ENCODE measurements at places on chromosomes 11 and 22.

GRCh38 chr11:124897674-124898262 lies at the start of gene ROBO4:
ROBO4 (minus strand) TSS chr11:124897865; CDS start chr11:124897795, 70 bp downstream.
- no peak for DNase-seq

DNA sequence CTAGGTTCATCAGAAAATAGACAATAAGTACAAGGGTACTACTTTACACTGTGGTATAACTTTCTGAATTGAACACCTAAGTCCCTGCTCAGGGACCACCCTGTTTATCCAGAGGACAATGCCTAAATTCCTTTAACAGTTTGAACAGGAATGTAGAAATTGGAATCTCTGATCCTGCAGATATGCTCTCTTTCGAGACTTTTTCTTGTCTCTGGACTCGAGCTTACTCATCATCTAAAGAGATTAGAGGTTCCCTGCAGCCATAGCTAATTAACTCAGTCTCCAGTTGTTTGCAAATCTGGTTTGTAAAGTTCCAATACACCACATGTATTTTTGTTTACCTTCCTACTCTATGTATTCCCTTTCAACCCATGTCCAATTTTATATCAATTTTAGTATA lies 1.0 kb downstream of the HOATZ start:
- DNase-seq = no peak

- DNase-seq = no peak
Measured at GRCh38 chr11:79160791-79161403, 279.9 kb downstream of the TENM4 start.

- DNase-seq = no peak
Measured at GRCh38 chr22:39530692-39531331, 1.7 kb downstream of the RPS19BP1 start.

GRCh38 chr11:61697078-61697502 lies 16.9 kb downstream of the DAGLA start:
- no peak for DNase-seq

- DNase-seq = peak; percentile 71
Measured at GRCh38 chr11:5550440-5551095, 2.2 kb upstream of the OR52H1 start.

- no peak for DNase-seq
Measured at GRCh38 chr11:15112131-15112541, 2.6 kb upstream of the INSC start.

DNA sequence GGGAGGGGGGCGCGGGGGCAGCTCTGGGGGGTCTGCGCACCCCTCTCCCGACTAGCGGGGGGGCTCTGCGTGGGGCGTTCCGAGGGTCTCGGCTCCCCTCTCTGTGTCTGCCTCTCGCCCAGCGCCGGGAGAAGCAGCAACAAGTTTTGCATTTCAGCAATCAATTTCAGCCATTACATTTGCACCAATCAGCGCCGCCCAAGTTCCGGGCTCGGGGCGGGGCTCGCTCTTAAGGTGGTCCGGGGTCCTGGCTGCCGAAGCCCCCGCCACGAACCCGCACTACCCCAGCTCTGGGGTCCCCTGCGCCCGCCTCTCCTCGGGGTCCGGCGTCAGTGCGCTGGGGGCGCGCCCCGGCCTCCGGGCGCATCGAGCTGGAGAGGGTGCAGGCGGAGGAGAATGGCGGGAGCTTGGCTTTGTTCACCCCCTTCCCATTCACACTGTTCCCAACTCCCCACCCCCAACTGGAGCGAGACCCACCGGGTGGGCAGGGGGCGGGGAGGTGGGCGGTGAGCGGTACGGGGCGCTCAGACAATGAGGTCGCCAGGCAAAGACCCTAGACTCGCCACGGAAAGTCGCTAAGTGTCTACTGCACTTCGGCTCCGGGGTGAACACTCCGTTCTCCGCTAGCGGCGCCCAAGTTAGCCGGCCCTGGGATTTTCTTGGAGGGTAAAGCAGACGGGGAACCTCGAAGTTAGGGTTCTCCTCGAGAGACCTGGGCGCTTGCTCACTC lies at the start of gene MN1:
Gene MN1 (minus strand): TSS at position 141 of the 730 bp plus-strand sequence. CDS start 1,213 bp downstream, outside the sequence.
- no peak for DNase-seq

- DNase-seq = no peak
Measured at GRCh38 chr22:33919391-33920196, 682 bp downstream of the LARGE1 start.

DNA sequence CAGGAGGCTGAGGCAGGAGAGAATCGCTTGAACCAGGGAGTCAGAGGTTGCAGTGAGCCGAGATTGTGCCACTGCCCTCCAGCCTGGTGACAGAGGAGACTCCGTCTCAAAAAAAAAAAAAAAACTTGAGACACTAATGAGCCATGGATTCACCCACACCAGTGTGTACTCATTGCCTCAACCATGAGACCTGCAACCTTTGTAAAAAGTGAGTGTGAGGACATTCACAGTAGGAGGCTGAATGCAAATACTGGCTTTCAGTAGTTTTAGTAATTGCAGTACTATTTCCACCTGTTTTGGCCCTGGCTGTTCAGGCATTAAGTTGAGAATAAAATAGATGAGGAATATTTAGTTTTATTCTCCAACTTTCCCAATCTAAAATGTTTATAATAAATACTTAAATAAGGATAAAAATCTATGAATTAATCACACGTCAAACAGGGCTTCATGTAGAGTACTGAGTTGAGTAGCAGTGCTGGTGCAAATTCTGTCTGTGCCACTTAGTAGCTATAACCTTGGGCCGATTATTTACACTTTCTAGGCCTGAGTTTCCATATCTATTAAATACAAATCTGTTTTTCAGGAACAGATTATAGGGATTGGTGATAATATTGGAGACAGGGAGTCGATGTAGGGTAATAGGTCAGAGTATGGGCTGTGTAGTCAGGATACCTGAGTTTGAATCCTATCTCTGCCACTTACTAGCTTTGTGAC lies 72.8 kb downstream of the PPP2R1B start:
- no peak for DNase-seq

DNA sequence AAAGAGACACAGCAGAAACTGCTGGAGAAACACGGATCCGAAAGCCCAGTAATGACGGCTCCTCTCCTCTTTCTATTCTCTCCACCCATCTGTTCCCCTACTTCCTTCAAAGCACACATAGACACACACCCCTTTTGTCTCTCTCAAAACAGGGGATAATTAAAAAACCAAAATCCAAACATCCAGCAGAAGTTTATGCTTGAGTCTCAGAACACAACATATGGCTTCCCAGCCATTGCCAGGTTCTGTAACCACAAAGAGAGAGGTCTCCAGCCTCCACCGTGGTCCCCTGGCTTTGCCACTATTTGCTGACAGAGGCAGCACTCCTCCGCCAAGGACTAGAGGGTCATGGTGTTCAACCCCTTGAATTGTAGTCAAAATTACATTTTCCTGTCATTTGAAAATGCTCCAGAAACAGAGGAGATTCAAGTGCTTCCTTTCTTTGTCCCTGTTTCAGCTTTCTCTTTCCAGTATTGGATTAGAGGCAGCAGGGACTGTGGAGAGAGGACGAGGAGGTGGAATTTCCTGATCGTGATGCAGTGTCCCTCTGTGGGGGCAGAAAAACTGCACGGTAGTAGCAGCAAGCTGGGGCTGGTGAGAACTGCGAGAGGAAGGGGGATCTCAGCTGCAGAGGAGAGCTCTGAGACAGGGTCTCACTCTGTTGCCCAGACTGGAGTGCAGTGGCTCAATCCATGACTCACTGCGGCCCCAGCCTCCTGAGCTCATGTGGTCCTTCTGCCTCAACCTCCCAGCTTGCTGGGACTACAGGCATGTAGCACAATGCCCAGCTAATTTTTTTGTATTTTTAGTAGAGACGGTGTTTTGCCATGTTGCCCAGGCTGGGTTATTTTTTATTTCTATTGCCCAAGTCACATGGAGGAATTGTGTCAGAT lies 60.3 kb downstream of the UBASH3B start:
- DNase-seq = no peak

DNA sequence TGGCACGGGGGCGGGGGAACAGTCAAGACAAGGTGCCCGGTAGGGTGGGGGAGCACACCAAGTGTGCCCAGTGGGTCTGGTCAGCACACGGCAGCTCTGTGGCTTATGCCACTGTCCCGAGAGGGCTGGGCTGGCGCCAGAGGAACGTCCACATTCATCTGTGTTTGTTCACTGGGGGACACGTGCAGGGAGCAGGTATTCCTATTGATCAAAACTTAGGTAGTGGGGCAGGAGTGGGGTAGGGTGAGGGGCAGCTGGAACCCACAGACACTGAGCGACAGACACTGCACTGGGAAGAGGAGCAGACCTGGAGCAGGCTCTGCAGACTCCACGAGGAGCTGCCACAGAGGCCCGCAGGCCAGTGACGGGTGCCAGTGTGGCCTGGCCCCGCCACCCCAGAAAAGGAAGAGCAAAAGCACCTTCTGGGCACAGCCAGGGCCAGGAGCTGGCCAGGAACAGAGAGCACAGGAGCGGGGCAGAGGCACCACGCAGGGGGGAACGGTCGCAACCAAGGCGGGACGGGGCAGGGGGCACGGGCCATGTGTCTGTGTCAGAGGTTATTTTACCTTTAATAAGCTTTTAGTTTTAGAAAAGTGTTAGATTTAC lies 2.1 kb upstream of the MOB2 start:
- DNase-seq = no peak

DNA sequence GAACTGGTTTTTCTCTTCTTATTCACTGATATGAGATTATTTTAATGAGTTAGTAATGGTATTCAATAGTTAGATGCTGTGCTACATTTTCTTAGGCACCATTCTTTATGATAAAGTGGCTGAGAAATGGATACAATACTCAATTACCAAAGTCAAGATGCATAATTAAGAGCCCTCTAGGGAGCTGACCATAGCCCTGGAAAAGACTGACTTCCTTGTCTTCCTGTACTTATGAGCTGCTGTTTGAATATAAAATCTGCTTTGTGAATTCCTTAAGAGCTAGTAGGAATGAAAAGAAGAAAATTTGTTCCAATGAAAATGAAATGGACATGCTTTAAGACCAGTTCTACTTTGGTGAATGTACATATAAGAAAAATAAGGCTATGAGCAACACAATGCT lies 452.3 kb downstream of the KCNA4 start:
- DNase-seq = no peak

Measured in amniotic stem cell (primary cell).